ENCODE measurements at places on chromosomes 4 and X. TPM values are rescaled to one million over a fixed set of nuclear protein-coding genes. Genes with fewer than 3 reads are reported as not detected.

Gene GLRA2
- not detected for total RNA-seq

Gene SPANXD
- not detected for total RNA-seq

Gene GCNA
- total RNA-seq = 3.4 TPM

Gene PNMA6F
- total RNA-seq = not detected

Gene GRIA2
- not detected for total RNA-seq

Gene PRSS12
- not detected for total RNA-seq

Gene MAGEA1
- not detected for total RNA-seq

Gene CXorf66
- not detected for total RNA-seq

Gene RHOXF1
- total RNA-seq = not detected

Gene MAOB
- 0.27 TPM for total RNA-seq

Gene KIT
- not detected for total RNA-seq

Gene TDO2
- total RNA-seq = not detected

Gene PDCL2
- total RNA-seq = not detected

Gene TLR1
- 1.5 TPM for total RNA-seq

Gene F11
- total RNA-seq = not detected

Gene FRG1
- 69.6 TPM for total RNA-seq

Gene VGLL1
- total RNA-seq = not detected

Gene GUCY1A1
- total RNA-seq = not detected

Gene BMPR1B
- total RNA-seq = not detected

Gene GPR50
- not detected for total RNA-seq

Gene SPRY1
- 14.0 TPM for total RNA-seq

Gene KIAA1210
- total RNA-seq = not detected

Gene PRIMPOL
- 27.1 TPM for total RNA-seq

Gene ZNF157
- 0.50 TPM for total RNA-seq

Gene SATL1
- total RNA-seq = not detected

Gene HSFX2
- not detected for total RNA-seq

Gene ZDHHC9
- 11.0 TPM for total RNA-seq

Gene FAM47E
- total RNA-seq = not detected

Gene MXRA5
- total RNA-seq = not detected

Gene INTS6L
- total RNA-seq = 21.2 TPM

Gene ARHGEF9
- total RNA-seq = 17.2 TPM

Gene NAT8L
- 0.19 TPM for total RNA-seq

Gene SASH3
- 133 TPM for total RNA-seq

Gene CXCL13
- total RNA-seq = 2.8 TPM

Gene CCDC149
- not detected for total RNA-seq

Gene C4orf50
- 0.07 TPM for total RNA-seq

Gene CSAG2
- not detected for total RNA-seq

Gene PDGFRA
- not detected for total RNA-seq

Gene ARHGAP6
- total RNA-seq = not detected

Gene LPAR4
- not detected for total RNA-seq

Gene CYTL1
- not detected for total RNA-seq

Gene GSX2
- total RNA-seq = not detected

Gene TSPAN6
- 0.19 TPM for total RNA-seq

Gene MCF2
- 0.10 TPM for total RNA-seq

Gene CPLX1
- total RNA-seq = 0.43 TPM

Gene UGT2B15
- total RNA-seq = not detected

Gene MAGEC2
- total RNA-seq = not detected

Gene TAF7L
- not detected for total RNA-seq

Gene WFS1
- 5.3 TPM for total RNA-seq

Gene UBE2K
- total RNA-seq = 83.5 TPM

Gene IL9R
- total RNA-seq = 2.7 TPM
